ENCODE measurements at places on chromosomes 13 and 19.

- no peak for DNase-seq
Measured at GRCh38 chr13:59201841-59202240, 961.9 kb downstream of the DIAPH3 start.

GRCh38 chr19:48887861-48888612 is 10.5 kb downstream of the TULP2 start:
- DNase-seq = no peak

DNA sequence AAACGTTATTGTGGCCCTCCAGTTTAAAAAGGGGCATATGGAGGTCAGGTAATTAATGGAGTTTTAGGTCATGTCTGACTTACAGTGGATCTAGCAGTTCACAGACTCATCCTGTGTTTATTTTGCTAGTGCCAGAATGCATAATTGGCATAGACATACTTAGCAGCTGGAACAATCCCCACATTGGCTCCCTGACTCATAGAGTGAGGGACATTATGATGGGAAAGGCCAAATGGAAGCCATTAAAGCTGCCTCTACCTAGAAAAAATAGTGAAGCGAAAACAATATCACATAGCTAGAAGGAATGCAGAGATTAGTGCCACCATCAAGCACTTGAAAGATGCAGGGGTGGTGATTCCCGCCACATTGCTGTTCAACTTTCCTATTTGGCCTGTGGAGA is 610.7 kb downstream of the SLITRK5 start:
- no peak for DNase-seq

- DNase-seq = no peak
Measured at GRCh38 chr13:74299721-74300120, 165.5 kb upstream of the KLF12 start.

GRCh38 chr13:66914155-66914554 is 316.0 kb downstream of the PCDH9 start:
- DNase-seq = no peak

DNA sequence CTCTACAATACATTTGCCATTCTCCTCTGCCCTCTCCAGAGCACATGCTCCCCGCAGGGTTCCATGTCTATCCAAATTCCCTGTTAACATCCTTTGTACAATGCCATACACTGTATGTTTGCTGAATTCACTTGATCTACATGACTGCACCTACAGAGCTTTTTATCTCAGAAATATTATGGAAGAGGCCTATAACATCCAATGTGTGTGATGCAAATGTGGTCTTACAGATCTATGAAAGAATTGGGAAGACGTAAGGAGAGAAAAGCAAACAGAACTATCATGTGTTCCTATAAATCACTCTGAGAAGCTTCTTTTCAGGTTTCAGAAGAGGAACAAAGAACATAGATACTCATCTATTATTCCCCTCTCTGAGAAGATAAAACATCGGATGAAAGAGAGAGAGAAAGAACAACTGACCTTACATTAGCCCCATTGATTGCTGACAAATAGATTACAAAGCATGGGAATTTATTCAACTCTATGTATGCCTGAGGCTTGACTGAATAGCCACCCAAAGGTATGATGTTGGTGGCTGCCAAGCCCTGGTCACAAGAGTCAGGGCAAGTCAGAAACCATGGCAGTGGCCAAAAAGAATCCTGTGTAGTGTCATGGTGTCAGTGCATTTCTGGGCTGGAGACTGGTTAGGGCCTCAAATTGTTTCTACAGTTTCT is 425.2 kb downstream of the FOXO1 start:
- DNase-seq = no peak

- no peak for DNase-seq
Measured at GRCh38 chr13:52969373-52969772, 59.2 kb upstream of the OLFM4 start.

DNA sequence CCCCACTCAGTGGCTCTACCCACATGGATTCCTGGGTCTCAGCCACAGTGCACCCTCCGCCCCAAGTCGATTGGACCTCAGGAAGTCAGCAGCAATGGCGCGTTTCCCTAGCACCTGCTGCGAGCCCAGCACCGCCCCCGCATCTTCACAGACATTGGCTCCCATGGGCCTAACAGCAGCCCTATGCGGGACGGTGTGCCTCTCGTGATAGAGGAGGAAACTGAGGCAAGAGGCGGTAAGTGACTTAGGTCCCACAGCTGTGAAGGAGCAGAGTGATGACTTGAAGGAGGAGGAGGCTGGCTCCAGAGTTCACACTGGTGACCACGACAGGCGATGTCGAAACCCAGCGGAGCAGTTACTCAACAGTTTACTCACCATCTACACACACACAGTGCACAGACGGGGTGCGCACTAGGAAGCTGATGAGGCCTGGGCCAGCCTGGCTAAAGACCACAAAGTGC is 104.5 kb upstream of the SOX1 start:
- DNase-seq = peak; percentile 49

GRCh38 chr19:1217366-1217765 is 11.8 kb downstream of the STK11 start:
- no peak for DNase-seq

GRCh38 chr19:16376241-16376640 is 51.6 kb downstream of the KLF2 start:
- DNase-seq = no peak

GRCh38 chr19:1567848-1568227 is 287 bp downstream of the MEX3D start:
- DNase-seq = no peak

- DNase-seq = no peak
Measured at GRCh38 chr19:34808566-34808965, 35.6 kb upstream of the ZNF599 start.

- no peak for DNase-seq
Measured at GRCh38 chr13:73129023-73129422, 70.2 kb downstream of the KLF5 start.

DNA sequence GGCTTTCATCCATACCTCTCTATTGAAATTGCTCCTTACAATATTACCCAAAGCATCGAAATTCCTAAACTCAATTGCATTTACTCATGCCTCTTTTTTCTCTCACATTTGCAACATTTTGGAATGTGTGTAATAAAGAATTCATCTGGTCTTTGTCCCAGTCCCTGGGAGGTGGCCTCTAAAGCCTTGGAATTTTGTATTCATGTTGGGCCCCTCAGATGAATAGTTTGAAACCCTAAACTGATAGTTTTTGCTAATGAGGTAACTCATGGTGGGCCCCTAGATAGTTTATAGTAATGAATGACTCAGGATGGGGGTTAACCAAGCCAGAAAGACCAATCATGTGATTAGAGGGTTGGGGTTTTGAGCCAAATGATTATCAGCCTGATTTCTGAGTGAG is 490.4 kb downstream of the DIAPH3 start:
- DNase-seq = no peak

Measured in AML-193 (cell line).